ENCODE measurements at places on chromosomes 1 and 21.

GRCh38 chr1:14165371-14165801 is 433.1 kb upstream of the KAZN start:
- no peak for DNase-seq

DNA sequence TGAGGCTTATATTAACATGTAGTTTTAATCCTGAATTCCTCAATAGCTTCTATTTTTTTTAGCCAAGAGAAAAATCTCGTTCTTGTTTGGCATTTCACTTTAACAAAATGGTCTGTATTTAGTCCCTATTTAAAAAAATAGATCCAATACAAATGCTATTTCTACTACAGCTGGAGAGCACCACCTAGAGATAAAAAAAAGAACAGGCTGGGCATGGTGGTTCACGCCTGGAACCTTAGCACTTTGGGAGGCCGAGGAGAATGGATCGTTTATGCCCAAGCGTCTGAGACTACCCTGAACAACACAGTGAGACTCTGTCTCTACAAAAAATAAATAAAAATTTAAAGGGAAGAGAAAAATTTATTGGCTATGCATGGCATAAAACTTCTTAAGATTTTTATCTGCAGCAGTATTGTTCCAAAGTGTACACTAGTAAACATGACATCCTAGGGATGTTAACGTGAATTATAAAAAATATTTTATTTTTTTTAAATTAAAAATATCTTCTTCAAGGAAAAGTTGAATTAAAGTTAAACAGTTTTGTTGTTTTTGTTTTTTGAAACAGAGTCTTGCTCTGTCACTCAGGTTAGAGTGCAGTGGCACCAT is 4.4 kb downstream of the ST7L start:
- DNase-seq, result no peak

GRCh38 chr1:236821091-236821627 is 26.1 kb downstream of the MTR start:
- no peak for DNase-seq

DNA sequence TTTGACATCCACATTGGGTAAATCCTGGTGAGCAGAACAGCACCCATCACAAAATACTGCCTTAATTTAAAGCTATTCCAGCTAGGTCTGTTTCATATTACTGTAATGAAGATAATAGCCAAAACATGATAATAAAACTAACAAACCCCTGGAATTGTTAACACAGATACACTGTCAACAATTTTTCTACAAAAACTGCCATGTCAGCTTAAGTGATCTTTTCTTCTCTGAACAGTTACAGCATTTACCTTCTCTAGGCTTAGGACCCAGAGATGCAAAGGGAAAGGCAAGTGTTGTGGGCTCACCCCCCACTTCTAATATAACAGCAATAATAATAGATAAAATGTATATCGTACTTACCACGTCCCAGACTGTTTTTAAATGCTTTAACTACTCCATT is 92.1 kb downstream of the SMYD3 start:
- DNase-seq, result no peak
